NCI-H1417 treated with DMSO at 0.1 percent for 48 hours (cell line): ENCODE measurements at places on chromosomes 1 and 21.

GRCh38 chr1:230618537-230618936, 23.7 kb upstream of the COG2 start:
- no peak for DNase-seq

DNA sequence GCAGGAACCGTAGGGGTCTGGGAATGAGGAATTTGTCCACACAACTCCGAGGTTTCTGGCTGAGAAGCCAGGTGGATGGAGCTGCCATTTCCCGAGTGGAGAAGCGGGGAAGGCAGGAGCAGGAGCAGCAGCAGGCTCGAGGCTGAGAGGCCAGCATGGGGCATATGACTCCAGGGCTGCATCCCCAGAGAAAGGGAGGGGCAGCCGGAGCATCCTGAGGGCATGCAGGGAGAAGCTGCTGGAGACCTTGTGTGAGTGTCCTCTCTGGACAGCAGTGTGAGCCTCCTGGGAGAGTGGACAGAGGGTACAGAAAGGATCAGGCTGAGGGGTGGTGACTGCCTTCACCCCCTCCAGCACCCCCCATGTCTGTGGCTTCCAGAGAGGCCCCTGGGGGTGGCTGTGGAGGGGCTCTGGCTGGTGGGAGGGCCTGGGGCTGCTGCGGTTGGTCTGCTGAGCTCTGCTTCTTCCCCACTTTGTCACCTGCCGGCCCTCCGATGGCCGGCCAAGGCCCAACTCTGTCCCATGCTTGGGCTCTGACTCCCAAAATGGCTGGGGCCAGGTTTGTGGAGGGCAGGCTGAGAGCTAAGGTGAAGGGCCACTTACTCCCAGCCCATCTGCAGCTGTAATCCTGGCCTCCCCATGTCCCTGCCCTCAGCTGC, 633.1 kb downstream of the MATN1 start:
- no peak for DNase-seq

GRCh38 chr1:206892351-206892984, 4.8 kb upstream of the IL24 start:
- DNase-seq: no peak

DNA sequence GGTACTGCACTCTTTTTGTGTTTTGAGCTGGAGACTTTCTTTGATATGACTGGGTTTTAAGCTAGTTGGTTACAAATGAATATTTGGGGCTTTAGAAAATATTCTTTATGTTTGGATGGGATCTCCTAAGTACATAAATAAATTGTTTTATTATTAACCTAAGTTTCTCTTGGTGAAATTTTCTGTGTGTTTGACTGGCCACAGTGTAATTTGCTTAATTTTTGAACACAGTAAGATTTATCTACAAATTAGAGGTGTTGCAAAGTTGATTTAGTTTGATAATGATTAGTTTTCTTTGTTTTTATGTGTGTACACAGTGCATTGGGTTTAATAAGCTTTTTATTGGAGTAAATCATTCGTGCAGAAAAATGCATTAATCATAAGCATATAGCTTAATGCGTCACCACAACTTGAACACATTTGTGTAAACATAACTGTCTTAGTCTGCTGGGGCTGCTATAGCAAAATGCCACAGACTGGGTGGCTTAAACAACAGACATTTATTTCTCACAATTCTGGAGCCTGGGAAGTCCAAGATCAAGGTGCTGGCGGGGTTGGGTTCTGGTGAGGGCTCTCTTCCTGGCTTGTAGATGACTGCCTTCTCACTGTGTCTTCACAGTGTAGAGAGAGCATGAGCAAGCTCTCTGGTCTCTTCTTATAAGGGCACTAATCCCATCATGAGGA, 17.4 kb upstream of the SLC6A9 start:
- no peak for DNase-seq

GRCh38 chr1:91885716-91886506, at the start of gene TGFBR3:
Gene TGFBR3, minus strand, starts transcription at chr1:91886151. Its CDS starts 24,620 bp downstream, at chr1:91861531.
- no peak for DNase-seq

GRCh38 chr1:202684716-202685115, 25.5 kb downstream of the SYT2 start:
- no peak for DNase-seq

GRCh38 chr1:175376194-175376593, 183.6 kb upstream of the KIAA0040 start:
- no peak for DNase-seq

DNA sequence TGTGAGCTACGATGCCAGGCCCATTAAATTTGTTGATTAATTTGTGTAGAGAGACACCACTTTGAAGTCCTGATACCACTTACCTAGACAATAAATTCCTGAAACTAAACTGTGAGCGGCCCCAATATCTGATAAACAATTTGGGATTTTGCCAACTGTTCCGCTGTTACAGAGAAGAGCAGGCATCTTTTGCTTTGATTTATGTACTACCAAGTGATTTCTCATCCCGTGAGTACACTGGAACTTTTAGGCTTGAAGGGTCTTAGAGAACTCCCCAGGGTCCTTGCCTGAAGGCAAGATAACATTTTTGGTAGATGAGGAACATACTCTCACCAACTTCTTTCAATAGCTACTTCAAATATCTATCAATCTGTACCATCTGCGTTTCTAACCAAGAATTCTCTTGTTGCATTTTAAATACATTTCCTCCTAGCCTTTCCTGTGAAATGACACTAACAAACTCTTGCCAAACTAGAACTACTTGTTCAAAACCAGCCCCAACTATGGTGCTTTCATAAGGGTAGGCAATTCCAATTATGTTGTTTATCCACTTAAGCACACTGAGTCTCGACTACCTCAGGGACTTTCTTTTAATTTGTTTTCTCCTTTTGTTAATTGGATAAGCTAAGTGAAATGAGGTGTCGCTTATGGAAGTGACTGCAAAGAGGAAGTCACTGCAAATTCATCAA, 23.2 kb upstream of the SLC30A1 start:
- no peak for DNase-seq

DNA sequence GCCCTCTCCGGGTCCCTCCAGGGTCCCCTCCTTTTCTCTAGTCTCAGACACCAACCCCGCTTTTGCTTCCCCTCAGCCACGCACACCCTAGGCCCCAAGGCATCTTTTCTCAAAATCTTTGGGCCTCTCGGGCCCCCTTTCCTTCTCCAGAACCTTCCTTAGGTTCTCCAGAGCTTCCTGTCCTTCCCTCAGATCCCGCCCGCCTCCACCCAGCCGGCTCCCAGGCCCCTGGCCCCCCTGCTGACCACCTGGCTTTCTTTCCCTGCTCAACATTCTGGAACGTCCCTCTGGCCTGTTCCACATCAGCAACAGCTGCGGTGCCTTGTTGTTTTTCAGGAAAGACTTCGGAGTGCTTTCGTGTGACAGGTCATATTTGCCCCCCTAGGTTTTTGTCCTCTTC, 1.2 kb downstream of the ZDHHC18 start:
- no peak for DNase-seq

DNA sequence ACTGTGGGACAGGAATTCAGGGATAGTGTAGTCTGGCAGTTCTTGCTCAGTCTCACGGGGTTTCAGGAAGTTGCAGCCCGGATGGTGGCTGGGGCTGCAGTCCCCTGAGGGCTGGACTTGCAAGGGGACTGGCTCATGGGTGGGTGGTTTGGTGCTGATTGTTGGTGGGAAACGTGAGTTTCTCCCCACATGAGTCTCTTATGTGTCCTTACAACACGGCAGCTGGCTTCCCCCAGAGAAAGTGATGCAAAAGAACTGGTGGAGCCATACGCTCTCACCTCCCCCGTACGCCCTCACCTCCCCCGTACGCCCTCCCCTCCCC, 64.9 kb downstream of the EVA1C start:
- DNase-seq: no peak

- no peak for DNase-seq
Measured at GRCh38 chr1:47587891-47588582, 150.2 kb downstream of the FOXD2 start.

- DNase-seq: no peak
Measured at GRCh38 chr1:923131-923990, at the start of gene SAMD11. Gene SAMD11, plus strand, starts transcription at chr1:923923. Its CDS starts 509 bp downstream, at chr1:924432.

GRCh38 chr1:54474310-54475251, 68.4 kb upstream of the SSBP3 start:
- DNase-seq: no peak

GRCh38 chr1:63532727-63533126, 9.4 kb downstream of the EFCAB7 start:
- no peak for DNase-seq

- no peak for DNase-seq
Measured at GRCh38 chr1:13746342-13746741, 46.4 kb downstream of the PRDM2 start.

DNA sequence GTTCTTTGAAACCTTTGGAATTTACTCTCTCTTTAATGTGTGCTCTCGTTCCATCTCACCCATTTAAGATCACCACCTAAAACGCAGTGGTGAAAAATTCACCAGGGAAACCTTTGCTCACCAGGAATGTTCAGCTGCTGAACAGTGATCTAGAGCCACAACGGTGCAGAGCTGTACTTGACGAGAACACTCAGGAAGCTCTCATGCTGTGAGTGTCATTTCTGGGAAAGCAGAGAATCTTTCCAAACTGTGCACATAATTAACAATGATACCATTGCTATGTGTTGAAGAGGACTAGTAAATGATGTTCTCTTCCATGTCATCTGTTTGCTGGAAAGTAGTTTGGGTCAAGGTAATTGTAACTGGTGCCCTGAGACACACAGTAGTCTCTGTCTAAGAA, 117.1 kb downstream of the ZZZ3 start:
- DNase-seq: no peak

GRCh38 chr1:109482242-109482641, 1.5 kb upstream of the ATXN7L2 start:
- no peak for DNase-seq

DNA sequence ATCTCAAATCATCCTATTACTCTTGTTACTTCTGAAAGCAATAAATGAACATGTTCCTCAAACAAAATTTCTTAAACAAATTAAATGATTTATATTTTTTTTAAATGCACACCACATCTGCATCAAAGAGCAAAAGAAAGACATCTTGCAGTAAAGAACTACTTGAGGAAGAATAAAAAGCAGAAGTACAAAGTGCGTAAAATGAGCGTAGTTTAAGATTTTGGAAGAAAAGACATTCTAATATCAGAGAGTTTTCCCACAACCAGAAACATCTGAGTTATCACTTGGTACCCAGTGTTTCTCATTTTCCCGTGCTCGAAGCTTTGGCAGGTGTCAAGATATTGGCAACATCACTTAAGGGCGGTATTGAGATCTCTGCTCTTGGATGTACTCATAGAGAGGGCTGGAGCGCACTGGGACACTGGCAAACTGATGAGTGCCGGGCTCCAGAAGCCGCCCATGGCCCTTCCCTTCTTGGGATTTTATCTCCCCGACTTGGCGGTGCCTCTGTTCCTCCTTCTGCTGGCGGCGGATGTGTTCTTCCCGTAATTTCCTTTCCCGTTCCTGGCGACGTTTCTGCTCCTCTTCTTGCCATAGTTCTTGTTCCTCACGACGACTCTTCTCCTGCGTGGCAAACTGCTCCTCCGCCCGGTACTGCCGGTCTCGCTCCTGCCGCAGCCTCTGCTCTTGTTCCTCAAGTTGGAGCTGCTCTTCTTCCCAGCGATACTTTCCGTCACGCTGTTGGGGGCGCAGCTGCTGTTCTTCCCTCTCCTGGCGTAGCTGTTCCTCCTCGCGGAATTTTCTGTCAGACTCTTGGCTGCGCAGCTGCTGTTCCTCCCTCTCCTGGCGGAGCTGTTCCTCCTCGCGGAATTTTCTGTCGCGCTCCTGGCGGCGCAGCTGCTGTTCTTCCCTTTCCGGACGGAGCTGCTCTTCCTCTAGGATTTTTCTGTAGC, 7.9 kb downstream of the TCHH start:
- no peak for DNase-seq

DNA sequence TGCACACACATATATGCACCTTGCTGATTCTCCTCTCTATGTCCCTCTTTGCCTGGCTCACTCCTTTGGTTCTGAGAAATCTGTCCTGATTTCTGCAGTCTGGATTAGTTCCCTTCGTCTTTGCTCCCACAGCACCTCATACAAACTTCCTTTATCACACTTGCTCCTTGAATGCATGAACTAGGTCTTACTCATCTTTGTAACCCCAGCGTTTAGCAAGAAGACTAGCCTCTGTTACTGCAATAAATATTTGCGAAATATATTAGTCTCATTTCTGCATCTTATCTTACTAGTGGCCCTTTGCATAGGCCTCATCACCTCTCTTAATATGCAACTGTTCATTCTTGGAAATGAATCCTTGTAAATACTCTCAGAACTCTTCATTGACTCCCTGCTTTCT, 11.4 kb downstream of the SMYD2 start:
- DNase-seq: no peak

GRCh38 chr1:25360596-25361581, 22.8 kb downstream of the TMEM50A start:
- no peak for DNase-seq

- no peak for DNase-seq
Measured at GRCh38 chr1:13790290-13791030, 90.5 kb downstream of the PRDM2 start.

GRCh38 chr1:67953301-67953700, 97.1 kb downstream of the DIRAS3 start:
- DNase-seq: no peak

- no peak for DNase-seq
Measured at GRCh38 chr1:223742856-223743517, 30.6 kb downstream of the CAPN2 start.

DNA sequence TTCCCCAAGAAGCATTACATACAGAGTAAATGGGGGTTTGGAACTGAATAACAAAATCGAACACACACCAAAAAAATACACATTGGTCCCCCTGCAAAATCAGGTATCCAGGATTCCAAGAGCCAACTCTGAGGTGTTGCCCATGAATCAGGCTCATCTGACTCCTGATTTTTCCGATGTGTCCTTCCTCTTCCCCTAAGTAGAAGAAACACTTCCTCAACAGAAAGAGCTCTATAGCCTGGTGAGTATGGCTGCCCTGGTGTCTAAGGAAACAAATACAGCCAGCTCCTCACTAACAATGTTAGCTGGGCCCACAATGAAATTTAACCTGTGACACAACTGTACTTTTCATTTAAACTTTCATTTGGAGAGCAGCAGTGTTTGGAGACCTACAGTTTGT, 33.6 kb downstream of the ERI3 start:
- no peak for DNase-seq

DNA sequence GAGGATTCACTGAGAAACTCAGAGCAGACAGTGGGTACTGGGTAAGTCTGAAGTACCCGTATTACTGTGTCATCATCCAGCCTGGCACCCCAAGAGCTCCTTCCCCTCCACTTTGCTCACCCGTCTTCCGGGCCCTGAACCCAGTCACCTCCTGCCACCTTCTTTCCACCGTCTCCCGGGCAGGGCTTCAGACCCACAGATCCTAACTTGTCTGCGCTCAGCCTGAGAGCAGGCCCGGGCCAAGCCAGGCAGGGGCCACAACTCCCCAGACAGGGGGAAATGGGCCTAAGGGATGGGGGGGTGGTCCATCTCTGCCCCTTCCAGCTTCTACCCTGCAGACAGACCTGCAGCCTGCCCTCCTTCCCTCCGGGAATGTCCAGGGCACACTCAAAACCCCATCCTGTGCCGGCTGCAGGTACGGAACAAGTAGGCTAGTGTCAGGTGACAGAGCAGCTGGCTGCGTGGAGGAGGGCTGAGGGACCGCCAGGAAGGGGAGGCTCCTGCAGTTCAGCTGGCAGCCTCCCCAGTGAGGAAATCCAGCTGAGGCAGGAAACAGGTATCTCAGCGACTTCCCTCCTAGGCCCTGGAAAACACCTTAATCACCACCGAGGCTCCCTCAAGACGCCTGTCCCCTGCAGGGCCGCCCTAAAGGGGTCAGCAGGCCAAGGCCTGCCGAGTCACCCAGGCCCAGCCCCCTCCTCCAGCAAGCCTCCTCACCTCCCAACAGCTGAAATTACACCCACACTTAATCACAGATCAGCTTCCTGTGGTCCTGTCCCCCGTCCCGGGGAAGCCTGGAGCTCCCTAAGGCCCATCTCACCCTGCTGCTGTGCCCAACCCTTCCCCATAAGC, 3.5 kb downstream of the HSPG2 start:
- DNase-seq: no peak
